Cardiac atrium fibroblast (primary cell): ENCODE measurements at places on chromosomes 1 and 21. TPM values are rescaled to one million over a fixed set of nuclear protein-coding genes. Genes with fewer than 3 reads are reported as not detected.

ETNK2 gene
- 4.7 and 6.7 TPM in 2 replicates for total RNA-seq

ATAD3C gene
- total RNA-seq = not detected in 2 replicates

ADORA3 gene
- total RNA-seq = not detected in 2 replicates

ZFP69B gene
- 2.3 and 3.9 TPM in 2 replicates for total RNA-seq

RGSL1 gene
- total RNA-seq = not detected in 2 replicates

KIF14 gene
- total RNA-seq = 2.8 and 2.9 TPM in 2 replicates
